Activated CD4-positive, alpha-beta T cell treated with anti-CD3 and anti-CD28 coated beads for 24 hours (primary cell): ENCODE measurements at places on chromosomes 5 and 9.

GRCh38 chr9:98964911-98965336, 21.2 kb downstream of the COL15A1 start:
- DNase-seq: no peak

DNA sequence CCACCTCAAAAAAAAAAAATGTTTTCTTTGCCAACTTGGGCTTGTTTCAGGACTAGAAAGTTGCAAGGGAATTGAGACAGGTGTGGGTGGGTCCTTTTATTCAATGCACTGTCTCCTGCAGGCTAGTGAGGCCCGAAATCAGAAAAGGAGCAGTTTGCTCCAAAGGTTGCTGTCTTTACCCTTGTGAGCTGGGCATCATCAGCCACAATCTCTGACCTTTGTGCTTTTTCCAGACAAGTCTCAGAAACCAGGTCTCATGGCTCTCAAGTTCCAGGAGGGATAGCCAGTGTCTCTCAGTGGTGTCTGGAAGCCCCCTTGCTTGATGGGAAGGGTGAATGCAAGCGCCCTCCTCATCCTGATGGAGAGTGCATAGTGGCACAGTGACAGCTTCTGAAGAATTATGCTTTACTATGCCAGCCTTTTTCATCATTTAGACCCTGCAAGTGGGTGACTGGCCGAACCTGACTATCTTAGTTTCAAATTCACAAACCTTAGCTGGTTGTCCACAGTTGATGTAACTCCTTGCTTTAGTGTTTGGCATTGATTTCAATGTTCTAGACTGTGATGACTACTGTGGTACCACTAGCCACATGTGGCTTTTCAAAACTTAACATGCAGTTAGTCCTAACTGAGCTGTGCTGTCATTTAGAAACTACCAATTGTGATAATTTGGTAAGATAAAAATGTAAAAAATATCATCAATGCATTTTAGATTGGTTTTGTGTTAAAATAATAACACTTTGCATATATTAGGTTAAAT, 468.6 kb downstream of the GADD45G start:
- DNase-seq: no peak

DNA sequence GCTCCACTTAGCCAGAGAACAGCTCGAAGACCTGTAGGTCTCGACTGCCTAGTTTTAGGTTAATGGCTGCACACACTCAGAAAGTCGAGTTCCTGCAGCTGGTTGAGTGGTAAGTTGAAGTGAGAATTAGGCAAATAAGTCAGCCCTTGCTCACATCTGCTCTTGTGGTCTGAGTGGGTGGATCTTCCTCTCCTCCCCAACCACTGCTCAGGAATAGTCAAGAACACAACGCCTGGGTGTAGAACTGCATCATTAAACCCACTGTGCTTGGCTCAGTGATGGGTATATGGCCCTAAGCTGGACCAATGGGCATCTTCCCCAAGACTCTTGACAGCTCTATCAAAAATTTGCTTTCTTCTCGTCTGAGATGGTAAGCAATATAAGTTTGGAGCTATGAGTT, 20.9 kb upstream of the ADAM19 start:
- no peak for DNase-seq

DNA sequence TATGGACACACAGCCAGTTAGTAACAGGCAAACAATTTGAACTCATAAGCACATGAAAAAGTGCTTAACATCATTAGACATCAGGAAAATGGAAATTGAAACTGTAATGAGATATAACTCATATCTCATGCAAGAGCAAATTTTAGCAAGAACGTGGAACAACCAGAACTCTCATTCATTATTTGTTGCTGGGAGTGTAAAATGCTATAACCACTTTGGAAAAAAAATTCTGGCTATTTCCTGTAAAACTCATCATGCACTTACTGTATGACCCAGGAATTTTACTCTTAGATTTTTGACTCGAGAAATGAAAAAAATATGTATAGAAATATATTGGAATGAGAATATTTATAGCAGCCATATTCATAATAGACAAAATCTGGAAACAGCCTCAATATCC, 205.7 kb upstream of the PUM3 start:
- DNase-seq: no peak

GRCh38 chr5:74257645-74258313, 382.7 kb downstream of the ENC1 start:
- no peak for DNase-seq

- no peak for DNase-seq
These were observed 60.1 kb upstream of the HSPA9 start for GRCh38 chr5:138635265-138635664.

DNA sequence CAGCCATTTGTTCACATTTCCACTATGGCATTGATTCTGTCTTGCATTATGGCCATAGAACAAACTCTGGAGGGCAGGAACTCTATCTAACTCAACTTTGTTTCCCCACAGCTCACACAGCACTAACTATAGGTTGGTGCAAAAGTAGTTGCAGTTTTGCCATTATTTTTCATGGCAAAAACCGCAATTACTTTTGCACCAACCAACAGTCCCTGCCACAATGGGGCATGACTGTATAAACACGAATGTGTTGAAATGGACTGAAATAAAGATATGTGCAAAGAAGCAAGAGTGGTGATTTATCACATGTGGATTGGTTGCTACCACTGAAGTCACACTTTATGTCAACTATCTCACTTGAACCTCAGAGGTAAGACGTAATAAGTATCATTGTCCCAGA, 338.7 kb downstream of the NTRK2 start:
- DNase-seq: no peak

GRCh38 chr9:114792396-114792795, 13.4 kb downstream of the TNFSF15 start:
- no peak for DNase-seq

DNA sequence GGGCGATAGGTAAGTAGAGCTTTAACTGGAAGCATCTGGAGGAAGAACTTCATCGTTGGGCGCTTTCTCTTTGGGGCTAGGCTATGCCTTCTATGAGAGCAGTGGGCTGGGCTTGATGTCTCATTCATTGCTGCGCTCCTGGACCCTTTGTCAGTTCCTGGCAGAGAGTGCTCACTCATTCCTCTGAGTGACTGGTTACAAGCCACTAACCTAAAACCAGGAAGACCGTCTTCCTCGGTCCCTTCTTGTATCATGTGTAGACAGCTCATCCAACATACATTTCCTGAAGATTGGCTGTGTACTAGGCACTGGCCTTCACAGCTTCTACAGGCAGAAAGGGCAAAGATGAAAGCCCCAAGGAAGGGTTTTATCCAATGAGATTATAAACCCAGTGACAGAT, 6.4 kb downstream of the SWI5 start:
- DNase-seq: no peak

DNA sequence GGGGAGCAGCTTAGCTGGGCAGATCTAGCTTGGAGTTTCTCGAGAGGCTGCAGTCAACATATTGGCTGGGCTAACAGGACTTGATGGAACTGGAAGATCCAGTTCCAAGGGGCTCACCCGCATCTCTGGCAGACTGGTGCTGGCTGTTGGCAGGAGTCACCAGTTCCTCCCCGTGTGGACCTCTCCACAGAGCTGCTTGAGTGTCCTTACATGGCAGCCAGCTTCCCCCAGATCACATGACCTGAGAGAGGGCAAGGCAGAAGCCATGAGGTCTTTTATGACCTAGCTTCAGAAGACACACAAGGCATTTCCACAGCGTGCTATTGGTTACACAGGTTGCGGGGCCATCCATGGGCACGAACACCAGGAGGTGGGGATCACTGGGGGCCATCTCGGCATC, 26.4 kb upstream of the RXRA start:
- DNase-seq: no peak

- no peak for DNase-seq
These were observed 125.6 kb upstream of the LPAR1 start for GRCh38 chr9:111163716-111164389.

GRCh38 chr5:170691657-170692056, 91.9 kb upstream of the GABRP start:
- no peak for DNase-seq

DNA sequence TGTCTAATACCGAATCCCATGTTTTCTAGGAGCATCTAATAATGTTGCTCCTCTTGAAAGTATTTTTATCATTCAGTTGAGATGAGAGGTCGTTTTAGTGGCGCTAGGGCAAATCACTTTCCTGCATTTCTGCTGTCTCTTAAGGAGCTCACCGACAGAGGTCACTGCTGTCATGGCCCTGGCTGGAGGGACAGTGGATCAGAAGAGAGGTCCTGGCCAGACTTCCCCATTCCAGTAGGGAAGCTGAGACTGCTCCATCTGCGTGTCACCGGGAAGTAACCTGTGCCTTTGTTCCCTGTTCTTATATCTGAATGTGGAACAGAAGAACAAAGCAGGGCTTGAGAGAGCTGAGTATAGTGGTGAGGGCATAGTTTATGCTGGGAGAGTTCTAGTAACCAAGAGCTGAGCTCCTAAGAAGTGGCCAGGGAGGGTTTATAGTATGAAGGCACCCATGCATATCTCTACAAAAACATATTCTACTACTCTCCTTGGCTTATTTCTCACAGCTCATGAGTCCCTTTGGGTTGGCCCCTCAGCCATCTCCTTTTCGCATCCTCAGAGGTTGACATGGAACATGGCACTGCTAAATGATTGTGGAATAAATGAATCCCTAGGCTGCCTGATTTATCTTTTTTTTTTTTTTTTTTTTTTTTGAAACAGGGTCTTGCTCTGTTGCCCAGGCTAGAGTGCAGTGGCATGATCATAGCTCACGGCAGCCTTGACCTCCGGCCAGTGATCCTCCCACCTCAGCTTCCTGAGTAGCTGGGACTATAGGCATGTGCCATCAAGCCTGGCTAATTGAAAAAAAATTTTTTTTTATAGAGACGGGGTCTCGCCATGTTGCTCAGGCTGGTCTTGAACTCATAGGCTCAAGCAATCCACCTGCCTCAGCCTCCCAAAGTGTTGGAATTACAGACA, 27.2 kb downstream of the ATP6V0E1 start:
- DNase-seq: no peak

DNA sequence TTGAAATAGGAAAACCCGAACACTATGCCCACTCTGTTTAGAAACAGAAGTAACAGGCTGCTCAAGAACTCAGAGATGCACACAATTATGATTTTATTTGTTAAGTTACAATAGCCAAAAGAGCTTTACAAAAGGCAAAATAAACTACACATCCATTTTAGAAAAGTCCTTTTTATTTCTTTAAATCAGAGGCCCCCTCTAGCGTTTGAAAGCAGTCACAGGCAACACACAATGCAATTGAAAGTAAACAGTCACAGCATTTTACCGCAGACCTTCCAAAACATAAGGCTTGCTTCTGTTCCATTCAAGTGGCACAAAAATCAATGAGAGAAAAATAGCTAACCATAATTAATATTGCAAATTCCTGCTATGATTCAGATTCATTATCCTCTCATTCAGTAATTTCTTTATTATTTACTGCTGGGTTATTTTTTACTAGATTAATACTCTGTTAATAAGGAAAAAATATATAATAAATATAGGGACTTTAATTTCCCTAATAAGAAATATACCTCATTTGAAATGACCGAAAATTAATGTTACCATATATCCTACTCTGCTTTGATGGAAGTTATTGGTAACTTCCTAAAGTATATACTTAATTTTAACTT, 78.3 kb downstream of the CEP120 start:
- no peak for DNase-seq

GRCh38 chr5:16901021-16901644, 35.0 kb downstream of the MYO10 start:
- DNase-seq: no peak

DNA sequence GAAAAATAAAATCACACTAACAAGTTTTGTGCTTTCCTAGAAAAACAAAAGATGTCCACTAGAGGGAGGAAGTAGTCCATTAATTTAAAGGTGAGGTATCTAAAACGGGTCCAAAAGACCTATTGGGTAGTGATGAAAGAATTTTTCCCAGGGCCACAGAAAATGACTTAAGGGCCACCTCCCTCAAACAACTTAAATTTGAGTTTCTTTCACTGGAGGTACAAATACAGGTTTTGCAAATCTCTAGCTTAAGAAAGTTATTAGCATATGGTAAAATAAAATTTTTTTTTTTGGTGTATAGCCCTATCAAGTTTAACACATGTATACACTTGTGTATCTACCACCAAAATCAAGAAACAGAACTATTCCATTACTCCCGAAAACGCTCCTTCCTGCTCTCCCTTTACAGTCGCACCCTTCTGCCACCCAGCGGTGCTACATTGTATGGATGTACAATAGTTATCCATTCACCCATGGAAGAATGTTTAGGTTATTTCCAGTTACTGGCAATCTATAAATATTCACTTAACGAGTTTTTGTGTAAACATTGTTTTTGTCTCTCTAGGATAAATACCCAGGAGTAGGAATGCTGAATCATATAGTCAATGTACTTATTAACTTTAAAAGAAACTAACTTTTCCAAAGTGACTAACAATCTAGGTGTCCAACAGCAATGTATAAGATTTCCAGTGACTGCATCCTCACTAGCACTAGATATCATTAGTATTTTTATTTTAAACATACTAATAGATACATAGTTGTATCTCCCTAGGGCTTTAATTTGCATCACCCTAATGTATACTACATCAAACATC, 21.9 kb downstream of the DEPDC1B start:
- no peak for DNase-seq

DNA sequence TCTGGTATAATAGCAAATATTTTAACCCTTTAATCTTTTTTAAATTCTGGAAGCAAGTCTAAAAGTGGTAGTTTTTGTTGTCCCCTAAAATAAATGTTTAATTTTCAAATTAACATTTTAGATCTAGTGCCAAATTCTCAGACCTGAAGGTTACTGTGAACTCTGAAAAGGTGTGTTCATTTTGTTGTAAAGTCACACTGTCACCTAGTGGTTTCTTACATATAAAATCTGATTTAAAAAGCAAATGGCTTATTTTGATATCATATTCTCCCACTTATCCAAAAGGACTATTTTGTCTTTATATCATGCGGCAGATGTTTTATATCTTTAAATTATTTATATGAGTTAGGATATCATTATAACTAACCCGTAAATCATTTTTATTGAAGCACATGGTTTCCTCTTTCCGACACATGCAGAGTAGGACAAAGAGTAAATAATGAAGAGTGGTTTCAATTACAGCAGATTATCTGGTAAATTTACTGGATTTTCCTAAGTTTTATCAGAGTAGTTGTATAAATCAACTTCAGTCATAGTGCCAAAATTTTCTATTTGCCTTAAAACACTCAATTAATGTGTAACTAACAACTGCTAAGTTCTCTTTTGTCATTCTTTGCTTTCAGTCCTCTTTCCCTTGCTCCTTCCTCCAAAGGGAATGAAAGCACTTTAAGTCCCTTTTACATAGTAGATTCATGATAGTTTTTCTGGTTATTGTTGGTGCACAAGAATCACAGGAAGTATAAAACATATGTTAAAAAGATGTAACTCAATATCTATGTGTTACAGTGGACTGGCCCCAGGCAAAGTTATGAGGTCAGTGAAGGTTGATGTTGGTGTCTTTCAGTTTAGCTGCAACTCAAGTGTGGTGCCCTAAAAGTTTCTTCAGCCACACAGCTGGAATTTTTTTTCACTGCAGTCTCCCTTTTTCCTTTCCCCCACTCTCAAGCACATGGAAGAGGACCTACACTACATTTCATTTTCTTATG, 189.6 kb downstream of the COX7C start:
- DNase-seq: no peak
